ENCODE measurements at places on chromosomes 12 and 14.
A peak's percentile ranks its signal among the peaks of the same experiment; 100 is the strongest.

DNA sequence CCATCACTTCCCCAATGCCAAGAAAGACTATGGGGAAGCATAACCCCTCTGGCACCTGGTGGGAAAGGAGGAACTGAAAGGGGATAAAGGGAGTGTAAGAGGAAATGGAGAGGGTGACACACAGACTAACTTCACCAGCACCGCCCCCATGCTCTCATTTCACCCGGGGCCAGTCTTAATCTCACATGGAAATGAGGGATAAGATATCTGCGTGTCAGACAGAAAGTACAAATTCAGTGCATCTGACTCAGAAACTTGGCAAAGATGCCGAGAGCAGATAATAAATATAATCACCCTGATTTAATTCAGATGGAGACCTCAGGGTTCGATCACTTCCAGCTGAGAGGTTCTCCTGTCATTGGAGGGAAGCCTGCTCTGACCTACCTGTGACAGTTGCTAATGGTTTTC, 191.6 kb downstream of the DUSP6 start:
- no peak for DNase-seq

- no peak for DNase-seq
Observed at GRCh38 chr14:103546652-103547454, 15.6 kb downstream of the BAG5 start.

GRCh38 chr12:15443611-15444010, 121.3 kb downstream of the PTPRO start:
- DNase-seq = no peak

GRCh38 chr12:76366163-76366562, 17.9 kb upstream of the BBS10 start:
- DNase-seq = no peak

DNA sequence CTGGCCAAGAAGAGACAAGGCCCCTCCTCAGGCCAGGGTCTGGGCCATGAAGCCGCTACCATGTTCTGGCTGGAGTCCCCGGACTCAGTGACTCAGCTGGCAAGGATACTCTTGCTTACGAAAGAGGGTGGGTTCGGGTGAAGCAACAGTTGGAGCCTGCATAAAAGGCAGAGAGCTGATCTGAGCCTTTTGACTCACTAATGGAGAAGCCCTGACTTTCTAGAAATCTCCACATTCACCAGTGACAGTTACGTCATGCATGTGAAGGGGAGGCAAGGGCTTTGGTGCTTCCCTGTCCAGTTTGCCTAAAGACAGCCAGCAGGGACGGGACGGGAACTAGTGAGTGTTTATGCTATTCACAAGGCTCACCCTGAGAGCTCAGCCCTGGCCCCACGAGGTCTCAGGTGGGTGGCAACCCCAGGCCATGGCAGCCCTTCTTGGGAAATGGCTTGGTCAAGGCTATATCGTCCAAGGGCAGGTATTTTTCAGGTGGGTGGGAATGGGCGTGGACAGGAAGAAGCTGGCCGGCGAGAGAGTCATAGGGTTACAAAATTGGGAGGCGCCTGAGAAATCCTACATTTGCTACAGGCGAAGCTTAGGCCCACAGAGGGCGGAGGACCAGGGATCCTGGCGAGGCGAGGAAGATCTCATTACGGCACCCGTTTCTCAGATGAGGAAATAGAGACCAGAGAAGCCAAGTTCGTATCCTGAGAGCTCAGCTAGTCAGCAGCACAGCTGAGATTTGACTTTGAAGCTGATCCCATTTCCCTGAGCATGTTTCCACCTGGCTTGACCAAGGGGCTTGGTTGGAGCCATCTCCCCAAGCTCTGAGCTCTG, 314.6 kb downstream of the BCL11B start:
- DNase-seq = no peak

GRCh38 chr14:26204728-26205479, 392.9 kb downstream of the NOVA1 start:
- DNase-seq = no peak

GRCh38 chr12:90543841-90544240, 411.1 kb downstream of the CCER1 start:
- DNase-seq = peak; percentile 68

DNA sequence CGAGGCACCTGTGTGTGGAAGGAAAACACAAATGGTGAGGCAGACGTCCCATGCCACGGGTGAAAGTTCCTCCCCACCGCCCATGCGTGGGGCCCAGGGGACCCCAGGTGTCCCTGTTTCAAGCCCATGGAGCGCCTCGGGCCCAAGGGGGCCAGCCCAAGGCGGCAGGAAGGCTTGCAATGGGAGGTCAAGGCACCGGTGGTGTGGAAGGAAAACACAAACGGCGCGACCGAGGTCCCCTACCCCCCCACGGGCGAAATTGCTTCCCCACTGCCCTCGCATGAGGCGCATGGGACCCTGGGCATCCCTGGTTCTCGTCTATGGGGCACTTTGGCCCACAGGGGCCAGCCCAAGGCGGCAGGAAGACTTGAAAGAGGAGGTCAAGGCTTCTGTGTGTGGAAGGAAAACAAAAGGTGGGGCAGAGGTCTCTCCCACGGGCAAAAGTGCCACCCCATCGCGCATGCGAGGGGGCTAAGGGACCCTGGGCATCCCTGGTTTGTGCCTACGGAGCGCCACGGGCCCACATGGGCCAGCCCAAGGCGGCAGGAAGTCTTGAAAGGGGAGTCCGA, 379.4 kb downstream of the ALG10 start:
- no peak for DNase-seq

DNA sequence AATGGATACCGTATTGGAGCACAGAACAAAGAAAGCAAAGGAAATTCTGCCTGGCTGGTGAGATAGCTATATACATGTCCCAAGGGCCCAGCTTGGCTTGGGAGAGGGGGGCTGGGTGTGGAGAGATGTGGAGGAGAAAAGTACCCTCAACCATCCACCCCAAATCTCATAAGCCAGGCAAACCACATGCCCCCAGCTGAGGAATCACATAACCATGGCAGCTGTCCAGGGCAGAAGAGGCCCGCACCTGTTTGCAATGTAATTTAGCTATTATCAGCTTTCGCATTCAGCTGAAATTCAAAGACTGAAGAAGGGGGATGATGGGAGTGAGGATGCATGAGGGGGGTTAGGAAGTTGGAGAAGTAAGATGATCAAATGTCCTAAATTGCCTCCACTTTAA, 196.1 kb downstream of the TBX5 start:
- no peak for DNase-seq

DNA sequence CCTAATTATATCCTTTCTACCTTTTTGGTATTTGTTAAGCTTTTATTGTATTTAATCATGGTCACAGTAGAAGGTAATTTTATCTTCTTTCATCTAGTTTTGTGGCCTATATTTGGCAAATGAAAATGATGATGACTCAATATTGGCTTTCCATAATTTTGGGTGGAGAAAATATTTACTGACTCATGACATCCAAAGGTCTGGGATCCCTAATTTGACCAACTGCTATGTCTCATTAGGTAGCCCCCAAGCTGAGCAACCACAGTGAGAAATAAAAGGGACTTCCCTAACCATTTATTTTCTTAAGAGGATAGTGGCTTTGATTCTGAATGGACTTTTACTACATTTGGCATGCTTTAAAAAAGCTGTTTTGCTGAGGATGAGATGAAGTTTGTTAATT, 289.5 kb downstream of the RMST start:
- no peak for DNase-seq

DNA sequence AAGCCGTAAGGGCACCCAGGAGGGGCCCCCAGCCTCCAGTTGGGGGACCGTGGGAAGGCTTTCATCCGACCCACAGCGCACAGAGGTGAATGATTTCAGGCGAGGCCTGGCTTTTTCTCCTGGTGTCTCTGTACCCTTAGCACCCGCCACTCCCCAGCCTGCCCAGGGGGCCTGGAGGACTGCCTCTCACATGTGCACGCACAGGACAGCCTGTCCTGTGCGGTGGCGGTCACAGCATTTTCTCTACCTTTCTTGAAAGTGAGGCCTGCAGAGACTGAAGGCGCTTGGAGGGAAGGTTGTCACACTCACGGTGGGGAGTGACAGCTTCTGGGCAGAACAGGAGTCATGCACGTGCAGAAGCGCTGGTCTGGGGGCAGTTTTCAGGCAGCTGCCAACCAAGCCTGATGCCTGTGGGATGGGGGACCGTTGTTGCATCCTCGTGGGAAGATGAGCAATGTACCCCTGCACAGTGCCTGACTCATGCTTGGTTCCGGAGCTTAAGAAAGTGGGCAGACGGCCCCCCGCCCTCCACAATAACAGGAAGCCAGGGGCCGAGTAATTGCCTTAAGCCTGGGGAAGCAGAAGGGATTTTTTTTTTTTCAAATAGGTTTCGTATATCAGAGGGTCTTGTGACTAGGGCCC, 148.1 kb downstream of the TSPAN9 start:
- peak; percentile 68 for DNase-seq

- DNase-seq = peak; percentile 94
Observed at GRCh38 chr12:11798856-11799501, 149.5 kb downstream of the ETV6 start.

DNA sequence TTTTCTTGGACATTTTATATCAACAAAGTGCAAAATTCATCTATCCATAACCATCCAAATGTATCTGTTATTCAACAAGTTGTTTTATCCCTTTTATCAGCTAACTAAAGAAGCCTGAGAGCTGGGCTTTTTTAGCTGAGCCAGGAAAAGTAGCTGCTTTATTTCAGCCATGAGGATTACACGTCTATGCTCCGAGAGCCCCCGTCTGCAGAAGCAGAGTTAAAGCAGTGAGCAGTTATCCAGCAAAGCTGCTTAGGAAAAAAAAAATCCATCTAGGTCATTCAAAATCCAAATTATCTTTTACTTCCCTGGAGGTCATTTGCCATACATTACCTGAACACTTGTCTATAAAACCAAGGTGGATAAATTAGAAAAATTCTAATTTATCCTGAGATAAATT, 15.7 kb upstream of the HECTD1 start:
- DNase-seq = no peak

GRCh38 chr14:23153851-23154796, 29.3 kb downstream of the SLC7A8 start:
- no peak for DNase-seq

GRCh38 chr14:95318399-95319311, 1.1 kb downstream of the CLMN start:
- DNase-seq = no peak

- no peak for DNase-seq
Observed at GRCh38 chr14:91606851-91607250, 96.7 kb upstream of the PPP4R3A start.

DNA sequence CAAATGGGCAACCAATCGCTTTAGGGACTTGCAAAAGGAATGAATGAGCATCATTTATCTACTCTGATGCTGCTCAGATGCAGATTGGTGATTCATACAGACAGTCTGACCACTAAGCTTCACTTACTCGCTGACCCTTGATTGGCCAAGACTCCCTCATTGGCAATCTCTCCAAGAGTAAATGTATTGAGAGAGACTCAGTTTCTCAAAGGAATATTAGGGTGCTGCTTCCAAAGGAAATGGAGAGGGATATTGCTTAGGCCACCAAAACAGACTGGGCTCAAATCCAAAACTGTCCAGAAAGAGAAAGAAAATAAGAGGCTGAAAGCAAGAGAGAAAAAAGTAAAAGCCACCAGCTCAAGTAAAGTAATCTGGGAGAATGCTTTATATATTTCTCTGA, 785.2 kb downstream of the GALC start:
- DNase-seq = no peak

DNA sequence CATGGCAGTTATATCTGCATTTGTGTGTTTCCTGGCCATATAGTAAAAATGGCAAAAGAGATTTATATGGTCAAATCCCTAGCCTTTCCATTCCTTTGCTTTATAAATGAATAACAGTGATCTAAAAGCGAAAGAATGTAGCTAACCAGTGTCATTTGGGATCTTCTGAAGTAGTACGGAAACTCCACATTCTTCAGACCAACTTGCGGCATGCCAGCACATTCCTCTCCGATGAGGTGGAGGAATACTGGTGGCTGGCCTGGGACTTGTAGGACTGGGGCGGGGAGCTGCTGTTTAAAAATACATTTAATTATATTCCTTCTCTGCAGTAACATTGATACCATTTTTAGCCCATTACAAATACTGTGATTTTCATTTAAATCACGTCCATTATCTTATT, 85.3 kb downstream of the SAMD4A start:
- peak; percentile 96 for DNase-seq

DNA sequence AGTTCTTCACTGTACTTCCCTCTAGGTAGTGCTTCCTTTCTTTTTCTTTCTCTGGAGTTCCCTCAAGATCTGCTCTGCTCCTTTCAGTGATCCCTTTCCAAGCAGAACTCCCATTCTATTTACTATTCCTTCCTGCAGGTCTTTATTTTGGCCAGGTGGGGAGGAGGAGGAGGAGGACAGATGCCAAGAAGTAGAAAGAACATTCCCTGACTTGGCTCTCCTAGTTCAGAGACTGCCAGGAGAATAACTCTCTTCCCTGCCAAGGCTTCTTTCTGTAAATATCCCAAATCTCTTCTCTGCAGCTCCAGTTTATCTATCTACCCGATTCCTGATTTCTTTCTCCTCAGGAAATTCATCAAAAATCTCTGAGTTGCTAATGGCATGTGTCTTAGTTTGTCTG, 229.6 kb upstream of the TMEM260 start:
- no peak for DNase-seq
